WTC11 (cell line): ENCODE measurements at places on chromosomes 3 and 15.

DNA sequence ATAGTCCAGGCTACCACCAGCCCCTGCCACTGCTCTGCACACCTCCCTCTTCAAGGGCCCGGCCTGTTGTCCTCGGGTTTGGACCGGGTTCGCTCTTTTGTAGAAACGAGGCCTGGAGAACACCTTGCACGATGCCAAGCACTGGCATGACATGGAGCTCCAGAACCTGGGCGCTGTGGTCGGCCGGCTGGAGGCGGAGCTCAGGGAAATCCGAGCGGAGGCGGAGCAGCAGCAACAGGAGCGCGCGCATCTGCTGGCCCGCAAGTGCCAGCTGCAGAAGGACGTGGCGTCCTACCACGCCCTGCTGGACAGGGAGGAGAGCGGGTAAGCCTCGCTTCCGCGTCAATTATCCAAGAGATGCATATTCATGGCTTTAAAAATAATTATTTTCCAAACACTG lies 72.4 kb downstream of the BFSP2 start:
- H3K27me3 ChIP-seq, result peaks cover 17% of the 10 kb centered on the region
- H3K36me3 ChIP-seq, result no peaks in the 10 kb centered on the region
- no peak overlapping the region for H3K27ac ChIP-seq
- peak overlapping the region; percentile 59 for H3K4me3 ChIP-seq

DNA sequence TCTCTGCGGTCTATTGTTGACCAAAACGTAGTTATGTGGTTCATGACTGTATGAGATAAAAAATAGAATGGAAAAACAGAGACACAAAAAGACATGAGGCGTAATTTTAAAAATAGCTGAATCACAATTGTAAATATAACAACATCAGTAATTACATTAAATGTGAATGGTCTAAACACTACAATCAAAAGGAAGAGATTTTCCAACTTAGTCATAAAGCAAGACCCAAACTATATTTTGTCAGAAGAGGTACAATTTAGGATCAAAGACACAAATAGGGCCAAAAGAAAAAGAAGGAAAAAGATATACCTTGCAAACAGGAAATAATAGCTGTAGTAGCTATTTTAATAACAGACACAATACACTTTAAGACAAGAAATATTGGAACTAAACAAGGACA lies 61.5 kb downstream of the LRRC28 start:
- H3K4me1 ChIP-seq, result peaks cover 12% of the 10 kb centered on the region
- H3K27ac ChIP-seq, result no peak overlapping the region
- no peak overlapping the region for H3K4me3 ChIP-seq
- peaks cover 27% of the 10 kb centered on the region for H3K36me3 ChIP-seq
- DNase-seq, result no peak
- H3K27me3 ChIP-seq, result no peaks in the 10 kb centered on the region

GRCh38 chr3:27533718-27534573 lies 49.8 kb upstream of the SLC4A7 start:
- peak; percentile 77 for DNase-seq
- H3K27ac ChIP-seq, result peak overlapping the region; percentile 99
- no peaks in the 10 kb centered on the region for H3K36me3 ChIP-seq

- no peaks in the 10 kb centered on the region for H3K27me3 ChIP-seq
- no peak for DNase-seq
- peaks cover 19% of the 10 kb centered on the region for H3K4me1 ChIP-seq
- no peaks in the 10 kb centered on the region for H3K36me3 ChIP-seq
- no peak overlapping the region for H3K4me3 ChIP-seq
Measured at GRCh38 chr3:169748670-169749069, 16.2 kb downstream of the TERC start.

DNA sequence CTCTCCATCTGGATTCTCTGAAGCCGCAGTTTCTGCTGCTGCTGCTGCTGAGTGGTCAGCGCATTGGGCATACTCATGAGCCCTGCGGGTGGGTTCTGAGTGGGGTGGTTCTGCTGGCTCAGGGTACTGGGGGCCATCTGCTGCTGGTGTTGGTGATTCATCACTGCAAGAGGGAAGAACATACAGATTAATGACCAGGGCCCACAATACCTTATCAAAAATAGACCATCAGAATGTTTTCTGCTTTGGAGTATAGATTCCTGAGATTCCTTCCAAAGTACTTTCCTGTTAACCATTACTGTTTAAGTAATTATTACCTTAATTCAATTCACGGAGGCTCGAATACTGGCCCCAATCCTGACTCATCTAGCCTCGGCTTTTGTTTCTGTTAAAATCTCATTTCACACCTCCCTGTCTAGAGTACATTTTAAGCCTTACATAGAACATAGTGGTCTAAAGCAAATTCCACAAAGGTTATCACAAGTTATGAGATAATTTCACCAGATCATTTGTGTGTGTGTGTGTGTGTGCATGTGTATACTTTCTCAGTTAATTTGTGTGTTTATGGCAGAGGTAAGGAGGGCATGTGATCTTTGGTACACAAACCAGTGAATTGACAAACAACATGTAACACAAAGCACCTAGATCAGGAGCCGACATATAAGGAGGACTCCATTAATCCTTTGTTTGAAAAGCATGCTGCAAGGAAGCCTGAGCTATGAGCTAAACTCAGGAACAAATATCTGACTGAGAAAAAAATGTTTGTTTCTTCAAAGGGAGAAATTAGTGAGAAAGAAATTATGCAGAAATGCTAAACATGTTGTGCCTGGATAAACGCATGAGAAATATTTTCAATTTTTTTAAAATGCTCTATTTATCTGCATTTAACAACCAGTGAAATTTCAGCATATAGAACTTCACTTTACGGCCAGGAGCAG lies 68.1 kb downstream of the TM4SF4 start:
- H3K27ac ChIP-seq, result peak overlapping the region; percentile 30
- no peak for DNase-seq
- H3K4me3 ChIP-seq, result no peak overlapping the region
- H3K36me3 ChIP-seq, result peaks cover 16% of the 10 kb centered on the region
- H3K4me1 ChIP-seq, result peaks cover 17% of the 10 kb centered on the region

DNA sequence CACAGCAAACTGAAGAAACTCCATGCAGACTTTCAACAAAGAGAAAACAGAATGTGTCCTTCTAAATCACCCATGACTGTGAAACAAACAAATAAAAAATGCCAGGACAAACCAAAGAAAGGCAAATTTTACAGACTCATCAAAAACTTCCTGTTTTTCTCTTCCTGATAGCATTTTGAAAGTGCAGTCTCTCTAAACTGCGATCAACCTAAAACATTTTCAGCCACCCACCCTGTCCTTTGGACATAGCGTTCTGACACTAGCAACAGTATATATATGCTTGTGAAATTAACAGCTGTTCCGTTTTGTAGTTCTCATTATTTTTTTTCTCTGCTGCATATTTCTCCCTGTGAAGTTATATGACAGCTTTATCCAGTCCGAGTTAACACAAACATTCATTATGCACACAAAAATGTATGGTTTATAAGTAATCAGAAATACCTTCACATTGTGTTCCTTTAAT lies 151.7 kb downstream of the FBN1 start:
- DNase-seq, result no peak
- no peak overlapping the region for H3K27ac ChIP-seq
- H3K36me3 ChIP-seq, result no peaks in the 10 kb centered on the region

DNA sequence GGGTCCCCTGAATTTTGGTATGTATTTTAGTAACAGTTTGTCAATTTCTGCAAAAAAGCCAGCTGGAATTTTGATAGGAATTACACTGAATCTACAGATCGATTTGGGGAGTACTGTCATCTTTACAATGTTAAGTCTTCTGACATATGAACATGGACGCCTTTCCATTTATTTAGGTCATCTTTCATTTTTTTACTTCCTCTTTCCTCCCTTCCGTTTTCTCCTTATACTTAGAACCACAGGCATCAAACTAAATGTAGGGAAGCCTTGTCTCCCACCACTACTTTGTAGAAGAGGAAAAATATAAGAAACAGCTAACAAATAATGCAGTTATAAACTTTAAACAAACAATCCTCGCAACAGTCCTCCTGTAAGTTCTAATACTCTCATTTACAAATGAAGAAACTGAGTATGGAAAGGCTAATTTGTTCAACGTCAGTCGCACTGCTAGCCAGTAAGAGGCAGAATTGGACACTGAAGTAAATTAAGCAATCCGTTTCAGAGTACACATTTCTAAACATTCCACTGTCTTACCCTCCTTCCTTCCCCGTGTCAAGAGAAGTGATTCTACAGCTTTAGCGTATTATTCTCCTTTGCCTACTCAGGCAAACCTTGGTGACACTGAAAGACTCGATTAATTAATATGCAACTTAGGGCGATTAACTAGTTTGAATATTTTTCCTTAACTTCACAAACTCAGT lies 25.6 kb downstream of the RHOA start:
- DNase-seq, result no peak
- no peaks in the 10 kb centered on the region for H3K27me3 ChIP-seq
- H3K4me3 ChIP-seq, result no peak overlapping the region
- H3K27ac ChIP-seq, result peak overlapping the region; percentile 82
- H3K4me1 ChIP-seq, result peaks cover 9% of the 10 kb centered on the region; the same call in 1 of the 2 replicates
- 0 out of 2 replicates have a peak, but pooled peaks cover 12% of the 10 kb centered on the region for H3K36me3 ChIP-seq

DNA sequence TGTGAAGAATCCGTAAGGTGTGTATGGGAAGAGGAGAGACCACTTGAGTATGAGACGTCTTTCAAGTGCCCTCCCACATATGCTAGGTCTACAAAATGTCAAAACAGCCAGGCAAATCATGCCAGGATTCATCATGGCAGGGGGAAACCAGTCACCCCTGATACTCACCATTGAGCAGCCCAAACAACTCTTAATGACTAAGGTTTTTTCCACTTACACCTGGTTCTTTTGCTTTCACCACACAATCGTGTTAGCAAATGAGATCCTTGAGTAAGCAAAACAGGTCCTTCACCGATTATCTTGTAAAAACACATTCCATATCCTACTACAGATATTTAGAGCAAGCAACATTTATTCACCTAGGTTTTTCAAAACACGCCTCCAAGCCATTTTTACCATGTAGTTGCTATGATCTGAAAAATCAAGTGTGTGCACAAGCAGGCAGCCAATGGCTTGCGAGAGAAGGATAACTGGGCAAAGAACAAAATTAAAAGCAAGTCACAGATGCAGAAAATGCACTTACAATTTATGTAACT lies 177.5 kb upstream of the LPP start:
- no peaks in the 10 kb centered on the region for H3K27me3 ChIP-seq
- no peak for DNase-seq
- H3K36me3 ChIP-seq, result peaks cover 14% of the 10 kb centered on the region
- H3K4me3 ChIP-seq, result no peak overlapping the region

DNA sequence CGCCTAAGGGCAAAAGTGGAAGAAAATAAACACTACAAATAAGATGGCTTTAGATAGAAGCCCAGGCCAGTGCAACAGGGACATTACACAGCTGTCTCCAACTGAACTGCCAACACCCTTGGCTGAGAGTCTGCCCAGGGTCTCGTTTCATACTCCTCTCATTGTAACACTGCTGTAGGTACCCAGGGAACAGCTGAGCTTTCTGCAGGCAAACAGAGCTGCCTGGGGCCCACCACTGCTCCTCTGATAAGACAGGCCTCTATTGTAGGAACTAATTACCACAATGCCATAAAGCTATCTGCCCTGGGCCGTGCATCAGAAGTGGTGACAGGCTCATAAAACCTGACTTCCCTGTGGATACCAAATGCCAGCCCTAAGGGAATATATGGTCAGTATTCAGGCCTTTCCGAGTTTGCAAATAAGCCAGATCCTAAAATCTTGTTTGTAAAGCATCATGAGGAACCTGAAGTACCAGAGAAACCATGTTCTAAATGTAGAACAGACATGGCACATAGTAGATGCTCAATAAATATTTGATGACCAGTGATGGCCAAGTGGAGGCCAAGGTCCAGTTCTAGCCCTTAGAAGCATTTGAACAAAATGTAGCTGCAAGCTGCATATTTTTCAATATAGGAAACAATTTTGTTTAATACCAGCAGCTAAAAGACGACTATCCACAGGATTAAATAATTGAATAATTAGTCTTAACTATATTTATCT lies 84.3 kb upstream of the NEO1 start:
- H3K36me3 ChIP-seq, result peaks cover 16% of the 10 kb centered on the region
- no peak overlapping the region for H3K27ac ChIP-seq
- 0 out of 2 replicates have a peak, but pooled peaks cover 2% of the 10 kb centered on the region for H3K4me1 ChIP-seq
- H3K4me3 ChIP-seq, result no peak overlapping the region

DNA sequence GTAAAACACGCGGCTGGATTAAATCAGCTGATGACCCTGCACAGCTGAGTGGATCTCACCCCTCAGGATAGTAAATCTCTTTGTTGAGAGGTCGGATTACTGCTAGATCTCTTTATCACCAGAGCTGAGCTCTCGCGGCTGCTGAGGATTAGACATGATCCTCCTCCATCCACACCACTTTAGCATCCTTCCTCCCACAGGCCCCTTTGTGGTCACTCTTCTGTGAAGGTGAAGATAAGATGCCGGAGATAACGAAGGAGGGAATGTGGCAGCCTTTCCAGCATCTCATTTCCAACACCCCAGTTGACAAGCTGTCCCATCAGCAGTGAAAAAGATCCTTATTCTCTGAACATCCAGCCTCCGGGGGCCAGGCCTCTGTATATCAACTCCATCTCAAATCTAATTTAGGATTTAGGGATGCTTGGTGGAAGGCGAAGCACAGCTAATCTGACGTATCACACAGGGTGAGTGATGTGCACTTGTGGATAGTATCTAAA lies 47.5 kb upstream of the SELENOK start:
- peaks cover 17% of the 10 kb centered on the region for H3K36me3 ChIP-seq
- no peak for DNase-seq
- H3K4me3 ChIP-seq, result no peak overlapping the region
- H3K4me1 ChIP-seq, result no peaks in the 10 kb centered on the region

DNA sequence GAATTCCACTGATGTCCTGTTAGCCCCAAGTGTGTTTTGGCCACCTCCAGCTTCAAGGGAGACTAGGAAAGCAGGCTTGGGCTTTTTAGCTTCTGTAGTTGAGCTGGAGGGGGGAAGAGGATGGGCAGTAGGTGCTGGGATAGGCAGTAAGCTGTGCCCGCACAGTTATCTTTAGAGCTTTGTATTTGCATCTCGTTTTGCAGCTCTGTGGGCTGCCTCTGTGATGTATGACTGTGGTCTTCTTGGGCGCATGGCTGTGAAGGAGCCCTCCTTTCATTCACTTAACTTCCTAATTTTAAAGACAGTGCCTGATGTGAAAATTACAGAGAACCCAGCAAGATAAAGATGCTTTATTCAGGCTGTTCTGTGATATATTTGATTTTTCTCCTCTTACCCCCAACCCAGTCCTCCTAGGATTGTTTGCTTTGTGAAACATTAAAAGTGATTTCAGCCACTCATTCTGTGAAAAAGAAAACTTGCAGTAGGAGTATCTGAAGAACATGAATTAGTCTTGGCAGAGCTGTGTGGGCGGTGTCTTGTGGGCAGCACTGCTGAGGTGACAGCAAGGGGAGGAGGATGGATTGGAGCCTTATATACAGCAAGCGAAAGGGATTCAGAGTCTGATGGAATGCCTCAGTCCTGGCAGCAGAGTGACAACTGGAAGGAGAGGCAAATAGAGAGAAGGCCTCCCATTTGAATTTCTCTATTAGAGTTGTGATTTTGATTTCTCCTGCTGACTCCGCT lies 74.3 kb downstream of the LARS2 start:
- peaks cover 32% of the 10 kb centered on the region for H3K36me3 ChIP-seq
- no peak overlapping the region for H3K4me3 ChIP-seq
- no peaks in the 10 kb centered on the region for H3K27me3 ChIP-seq
- peaks cover 33% of the 10 kb centered on the region for H3K4me1 ChIP-seq

DNA sequence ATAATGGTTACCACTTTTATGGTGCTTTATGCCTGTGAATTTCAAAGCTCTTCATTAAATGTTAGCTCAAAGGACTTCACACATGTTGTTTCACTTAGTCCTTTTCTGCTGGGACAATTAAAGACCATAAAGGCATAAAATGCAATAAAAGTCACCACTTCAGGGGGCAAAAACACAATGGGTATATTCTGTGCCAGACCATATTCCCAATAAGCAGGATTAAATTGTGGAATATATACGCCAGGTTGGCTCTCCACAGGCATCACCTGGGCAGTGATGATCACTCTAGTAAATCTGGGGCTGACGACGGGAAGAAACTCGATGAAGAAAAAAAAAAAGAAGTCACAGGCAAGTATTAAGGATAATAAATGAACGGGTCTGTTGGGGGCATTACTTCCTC lies 370.2 kb upstream of the CNTN4 start:
- H3K4me3 ChIP-seq, result no peak overlapping the region
- H3K36me3 ChIP-seq, result peaks cover 79% of the 10 kb centered on the region
- DNase-seq, result no peak
- H3K4me1 ChIP-seq, result no peaks in the 10 kb centered on the region
